ENCODE measurements at places on chromosomes 1 and 21. TPM values are rescaled to one million over a fixed set of nuclear protein-coding genes. Genes with fewer than 3 reads are reported as not detected.

DNA sequence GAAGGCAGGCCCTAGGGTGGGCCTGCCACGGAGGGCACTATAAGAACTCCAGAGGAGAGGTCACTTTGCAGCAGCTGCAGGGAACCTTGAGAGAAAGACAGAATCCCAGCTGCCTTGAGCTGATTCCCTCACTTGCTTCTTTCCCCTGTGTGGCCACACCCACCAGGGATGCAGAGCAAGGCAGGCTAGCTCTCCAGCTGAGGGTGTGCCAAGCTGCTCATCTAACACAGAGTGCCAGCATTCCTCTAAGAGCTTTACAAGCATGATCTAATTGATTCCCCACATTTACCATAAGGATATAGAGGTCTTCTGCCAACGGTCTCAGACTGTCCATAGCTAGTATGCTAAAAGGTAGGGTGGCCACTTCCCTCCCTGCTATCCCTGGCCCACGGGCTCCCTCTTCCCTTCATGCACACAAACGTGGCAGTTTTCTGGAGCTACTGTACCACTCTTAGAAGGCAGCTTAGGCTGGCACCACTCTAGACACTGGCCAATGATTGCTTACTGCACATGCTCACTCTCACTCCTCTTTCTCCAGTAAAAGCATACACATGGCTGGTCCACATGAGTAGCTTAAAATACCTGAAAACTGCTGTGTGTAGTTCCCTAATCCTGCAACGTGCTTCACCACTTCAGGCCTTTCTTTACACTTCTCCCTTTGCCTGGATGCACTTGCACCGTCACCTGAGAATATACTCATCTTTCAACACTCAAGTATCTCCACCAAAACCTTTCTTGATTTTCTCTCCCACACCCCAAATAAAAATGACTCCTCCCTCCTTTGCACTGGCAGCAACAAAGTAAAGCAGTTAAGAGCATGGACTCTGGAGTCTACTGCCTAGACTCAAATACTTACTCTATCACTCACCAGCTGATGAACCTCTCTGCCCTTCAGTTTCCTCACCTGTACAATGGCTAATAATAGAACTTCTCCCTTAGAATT lies 57.7 kb downstream of the DMAP1 start:
- H3K36me3 ChIP-seq: no peaks in the 10 kb centered on the region
- H3K4me3 ChIP-seq: no peak overlapping the region
- no peaks in the 10 kb centered on the region for H3K27me3 ChIP-seq
- H3K27ac ChIP-seq: no peak overlapping the region

- H3K4me3 ChIP-seq: no peak overlapping the region
- no peak overlapping the region for H3K27ac ChIP-seq
- no peaks in the 10 kb centered on the region for H3K27me3 ChIP-seq
- peak; percentile 19 for DNase-seq
- H3K4me1 ChIP-seq: no peaks in the 10 kb centered on the region
- no peaks in the 10 kb centered on the region for H3K36me3 ChIP-seq
These were observed 54.2 kb downstream of the SLC2A1 start for GRCh38 chr1:42904434-42904833.

DNA sequence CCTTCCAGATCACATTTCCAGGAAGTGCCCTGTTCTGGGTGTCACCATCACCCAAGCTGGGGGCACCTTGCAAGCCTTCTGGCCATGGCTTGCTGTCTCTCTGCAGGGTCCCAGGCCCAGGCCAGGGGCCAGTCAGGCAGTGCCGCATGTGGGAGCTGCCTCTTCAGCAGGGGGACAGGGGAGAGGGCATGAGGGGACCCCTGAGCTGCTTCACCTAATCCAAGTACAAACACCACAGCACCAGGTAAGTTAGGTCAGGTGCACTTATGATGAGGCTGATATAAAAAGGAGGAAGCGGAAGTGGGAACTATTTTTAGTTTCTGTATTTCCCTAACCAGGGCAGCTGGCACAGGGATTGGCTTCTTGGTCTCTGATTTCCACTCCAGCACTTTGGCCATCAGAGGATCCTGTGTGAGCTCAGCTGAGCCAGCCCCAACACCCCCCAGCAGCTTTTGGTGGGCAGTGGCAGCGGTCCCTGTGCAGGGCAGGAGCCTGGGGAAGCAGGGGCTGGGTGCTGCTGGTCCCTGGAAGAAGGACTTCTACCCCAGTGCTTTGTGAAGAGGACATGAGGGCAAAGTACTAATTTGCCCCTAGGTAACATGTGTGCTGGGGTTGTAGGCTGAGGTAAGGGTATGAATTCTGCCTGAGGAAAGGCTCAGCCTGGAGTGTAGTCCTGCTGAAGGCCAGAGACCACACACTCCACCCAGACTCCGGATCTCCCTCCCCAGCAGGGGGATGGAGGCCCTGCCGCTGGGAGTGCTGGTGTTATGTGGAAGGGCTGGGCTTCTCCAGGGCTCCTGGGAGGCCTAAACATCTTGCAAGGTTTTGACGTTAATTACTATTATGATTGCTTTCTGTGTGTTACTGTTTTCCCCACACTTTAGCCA lies 3.3 kb upstream of the PCBP3 start:
- H3K36me3 ChIP-seq: no peaks in the 10 kb centered on the region
- H3K4me1 ChIP-seq: peaks cover 7% of the 10 kb centered on the region
- H3K27ac ChIP-seq: no peak overlapping the region
- no peak overlapping the region for H3K4me3 ChIP-seq
- DNase-seq: no peak
- peaks cover 31% of the 10 kb centered on the region for H3K27me3 ChIP-seq

DNA sequence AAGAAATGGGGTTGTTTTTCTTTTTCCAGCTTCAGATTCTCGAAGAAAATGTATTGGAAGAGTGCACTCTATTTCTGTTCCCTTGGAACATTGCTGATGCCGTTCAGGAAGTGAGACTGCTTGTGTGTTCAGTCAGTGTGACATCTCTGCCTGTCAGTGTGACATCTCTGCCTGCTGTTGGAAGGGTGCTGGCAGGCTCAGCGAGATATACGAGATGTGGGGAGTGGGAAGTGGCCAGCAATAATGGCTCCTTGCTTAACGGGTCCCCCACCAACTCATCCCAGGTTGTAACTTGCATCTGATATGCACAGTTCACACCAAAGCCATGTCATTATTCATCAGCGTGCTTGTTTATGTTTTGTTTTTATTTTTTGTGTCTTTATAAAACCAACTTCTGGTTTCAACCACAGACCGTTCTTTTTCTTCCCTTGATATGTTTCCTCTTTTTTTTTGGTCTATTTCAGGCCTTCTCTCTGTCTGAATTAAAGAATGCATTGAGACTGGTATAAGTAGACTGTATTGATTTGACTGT lies 145.4 kb downstream of the GALNT2 start:
- no peaks in the 10 kb centered on the region for H3K4me1 ChIP-seq
- no peaks in the 10 kb centered on the region for H3K36me3 ChIP-seq
- no peak overlapping the region for H3K4me3 ChIP-seq
- H3K27ac ChIP-seq: no peak overlapping the region
- no peak for DNase-seq
- no peaks in the 10 kb centered on the region for H3K27me3 ChIP-seq

GRCh38 chr1:39395357-39395831 lies 96.0 kb upstream of the BMP8A start:
- DNase-seq: no peak
- H3K4me3 ChIP-seq: no peak overlapping the region
- no peaks in the 10 kb centered on the region for H3K27me3 ChIP-seq
- H3K27ac ChIP-seq: no peak overlapping the region
- no peaks in the 10 kb centered on the region for H3K36me3 ChIP-seq

AKNAD1 gene
- total RNA-seq: not detected

NFASC gene
- total RNA-seq: 15.2 TPM

SFT2D2 gene
- 29.5 TPM for total RNA-seq

HHAT gene
- total RNA-seq: 0.27 TPM

CD5L gene
- total RNA-seq: not detected

CFHR3 gene
- total RNA-seq: 0.52 TPM

GRCh38 chr1:92030656-92031107 lies 897 bp downstream of the EPHX4 start:
- H3K4me1 ChIP-seq: peaks cover 3% of the 10 kb centered on the region
- DNase-seq: no peak
- peak overlapping the region; percentile 66 for H3K4me3 ChIP-seq
- H3K27ac ChIP-seq: no peak overlapping the region
- peaks cover 7% of the 10 kb centered on the region for H3K27me3 ChIP-seq

SLAMF7 gene
- total RNA-seq: not detected

DNA sequence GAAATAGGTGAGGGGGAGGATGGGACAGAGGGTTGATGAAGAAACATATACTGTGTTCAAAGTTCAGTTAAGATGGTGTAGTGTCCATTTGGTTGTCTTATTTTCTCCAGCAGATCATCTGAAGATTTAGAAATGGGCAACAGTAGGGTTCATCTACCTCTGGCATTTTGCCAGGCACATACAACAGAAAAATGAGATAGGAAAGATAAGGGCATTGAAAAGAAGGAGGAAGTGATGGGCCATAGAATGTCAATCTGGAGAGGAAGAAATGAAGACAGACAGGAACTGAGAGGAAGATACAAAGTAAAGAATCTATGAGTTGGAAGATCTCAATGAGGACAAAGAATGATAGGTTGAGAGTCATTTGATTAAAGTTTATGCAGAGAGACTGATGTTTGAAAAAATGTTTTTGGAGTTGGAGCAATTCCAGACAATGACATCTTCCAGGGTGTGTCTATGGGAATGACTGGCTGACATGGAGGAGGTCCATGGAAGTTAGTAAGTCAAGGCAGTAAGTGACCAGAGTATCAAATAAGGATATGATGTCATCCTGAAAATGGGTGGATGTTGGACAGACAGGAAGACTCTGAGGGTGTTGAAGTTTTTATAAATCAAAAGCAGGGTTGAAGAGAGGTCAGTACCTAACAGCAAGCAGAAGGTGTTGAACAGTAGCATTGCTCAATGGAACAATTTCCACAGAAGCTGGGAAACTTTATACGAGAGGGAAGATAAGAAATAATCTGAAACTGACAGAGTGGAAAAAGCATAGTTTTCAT lies 18.7 kb upstream of the CD55 start:
- no peaks in the 10 kb centered on the region for H3K36me3 ChIP-seq

GRCh38 chr1:64043288-64043687 lies 160.1 kb upstream of the UBE2U start:
- H3K27me3 ChIP-seq: no peaks in the 10 kb centered on the region
- H3K27ac ChIP-seq: no peak overlapping the region
- H3K4me1 ChIP-seq: peaks cover 6% of the 10 kb centered on the region
- no peak overlapping the region for H3K4me3 ChIP-seq
- H3K36me3 ChIP-seq: no peaks in the 10 kb centered on the region
- DNase-seq: no peak

DNA sequence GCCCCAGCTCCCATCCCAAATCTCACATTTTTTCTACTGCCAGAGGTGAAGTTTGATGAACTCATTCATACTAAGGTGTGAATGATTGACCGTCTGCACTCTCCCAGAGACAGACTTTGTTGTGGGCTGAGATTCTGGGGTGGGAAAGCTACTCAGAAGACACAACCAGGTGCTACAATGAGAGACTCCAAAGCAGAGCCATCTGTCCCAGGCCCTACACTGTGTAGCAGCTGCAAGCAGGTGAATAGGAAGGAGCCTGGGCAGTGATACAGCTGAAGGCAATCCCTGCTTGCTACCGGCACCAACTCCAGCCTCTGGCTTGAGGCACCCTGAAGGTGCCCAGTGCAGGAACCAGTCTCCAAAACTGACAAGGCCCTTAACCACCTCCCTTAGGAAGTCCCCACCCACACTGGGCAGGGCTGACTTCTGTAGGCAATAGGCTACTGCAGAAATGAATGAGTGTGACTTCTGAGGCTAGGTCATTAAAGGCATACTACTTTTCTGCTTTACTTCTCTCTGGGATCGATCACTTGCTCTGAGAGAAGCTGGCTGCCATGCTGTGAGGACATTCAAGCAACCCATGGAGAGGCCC lies 79.7 kb upstream of the RUNX3 start:
- no peak overlapping the region for H3K4me3 ChIP-seq
- peaks cover 8% of the 10 kb centered on the region for H3K4me1 ChIP-seq
- no peaks in the 10 kb centered on the region for H3K36me3 ChIP-seq
- DNase-seq: no peak
- no peak overlapping the region for H3K27ac ChIP-seq

GRCh38 chr1:182974506-182975191 lies 21.7 kb upstream of the SHCBP1L start:
- H3K36me3 ChIP-seq: no peaks in the 10 kb centered on the region
- H3K4me1 ChIP-seq: no peaks in the 10 kb centered on the region
- DNase-seq: no peak
- no peak overlapping the region for H3K27ac ChIP-seq
- H3K4me3 ChIP-seq: no peak overlapping the region
- no peaks in the 10 kb centered on the region for H3K27me3 ChIP-seq

NLRP3 gene
- 0.23 TPM for total RNA-seq

GRCh38 chr1:15735304-15736037 lies 587 bp upstream of the SLC25A34 start:
- no peaks in the 10 kb centered on the region for H3K27me3 ChIP-seq
- H3K27ac ChIP-seq: no peak overlapping the region
- H3K36me3 ChIP-seq: peaks cover 1% of the 10 kb centered on the region
- no peak overlapping the region for H3K4me3 ChIP-seq
- H3K4me1 ChIP-seq: peaks cover 5% of the 10 kb centered on the region

DNA sequence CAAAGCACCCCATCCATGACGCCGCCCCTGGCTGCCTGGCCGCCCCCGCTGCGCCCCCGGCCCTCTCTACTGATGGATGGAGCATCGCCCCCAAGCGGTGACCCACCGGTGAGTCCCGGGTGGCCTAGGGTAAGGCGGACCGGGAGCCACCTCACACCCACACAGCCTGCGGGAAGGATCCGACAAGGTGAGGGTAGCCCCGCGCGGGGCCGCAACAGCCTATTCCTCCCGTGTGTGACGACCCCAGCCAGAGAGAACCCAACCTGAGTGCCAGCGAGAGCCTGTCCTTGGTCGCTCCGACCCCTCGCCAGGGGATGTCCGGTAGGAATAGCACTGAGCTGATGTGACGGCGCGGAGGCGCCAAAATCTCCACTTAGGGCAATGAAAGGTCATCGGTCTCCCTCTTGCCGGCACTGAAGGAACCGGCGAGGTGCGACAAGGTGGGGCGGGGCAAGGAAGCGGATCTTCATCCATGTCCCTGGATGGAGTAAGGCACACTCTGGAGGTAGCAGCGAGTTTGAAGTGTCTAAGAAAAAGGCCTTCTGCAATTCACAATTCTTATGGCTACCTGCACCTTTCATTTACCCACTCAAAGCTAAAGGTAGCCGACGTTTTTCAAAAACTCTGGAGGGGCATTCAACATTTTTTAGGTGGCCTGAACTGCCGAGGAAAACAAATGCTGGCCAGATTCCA lies 19.7 kb upstream of the CHIA start:
- no peak overlapping the region for H3K27ac ChIP-seq
- H3K4me1 ChIP-seq: peaks cover 2% of the 10 kb centered on the region
- no peaks in the 10 kb centered on the region for H3K36me3 ChIP-seq
- peak; percentile 72 for DNase-seq

C1orf210 gene
- 12.0 TPM for total RNA-seq

GRCh38 chr1:174785510-174785909 lies 214.2 kb upstream of the CACYBP start:
- DNase-seq: no peak
- H3K27ac ChIP-seq: no peak overlapping the region
- H3K4me1 ChIP-seq: peaks cover 2% of the 10 kb centered on the region
- H3K4me3 ChIP-seq: no peak overlapping the region
- H3K36me3 ChIP-seq: no peaks in the 10 kb centered on the region
